ENCODE measurements at places on chromosomes 4 and X. TPM values are rescaled to one million over a fixed set of nuclear protein-coding genes. Genes with fewer than 3 reads are reported as not detected.

GRCh38 chr4:147730333-147730732 lies 1.6 kb upstream of the ARHGAP10 start:
- H3K27ac ChIP-seq = no peak overlapping the region
- no peak for DNase-seq
- H3K4me1 ChIP-seq = peaks cover 31% of the 10 kb centered on the region
- H3K36me3 ChIP-seq = no peaks in the 10 kb centered on the region
- peaks cover 5% of the 10 kb centered on the region for H3K27me3 ChIP-seq
- H3K4me3 ChIP-seq = no peak overlapping the region

DNA sequence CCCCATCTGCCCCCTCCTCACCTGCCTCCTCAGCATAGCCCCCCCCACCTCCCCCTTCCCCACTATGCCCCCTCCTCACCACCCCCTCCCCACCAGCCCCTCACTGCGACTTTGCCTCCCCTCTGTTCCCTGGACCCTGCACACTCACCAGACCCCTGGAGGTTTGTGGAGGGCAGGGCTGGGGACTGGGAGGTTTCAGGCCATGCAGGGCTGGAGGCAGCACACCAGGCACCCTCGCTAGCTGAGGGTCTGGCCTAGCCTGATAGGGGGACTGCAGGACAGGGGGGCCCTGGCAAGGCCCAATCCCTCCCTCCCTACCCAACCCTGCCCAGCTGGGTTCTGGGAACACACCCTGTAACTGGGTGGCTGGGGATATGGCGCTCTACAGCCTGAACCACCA lies 28.0 kb downstream of the TACC3 start:
- peaks cover 6% of the 10 kb centered on the region for H3K27me3 ChIP-seq
- H3K36me3 ChIP-seq = peaks cover 14% of the 10 kb centered on the region
- peaks cover 29% of the 10 kb centered on the region for H3K4me1 ChIP-seq
- no peak overlapping the region for H3K27ac ChIP-seq

GRCh38 chr4:169557061-169557636 lies 55.2 kb downstream of the NEK1 start:
- H3K4me3 ChIP-seq = no peak overlapping the region
- H3K4me1 ChIP-seq = no peaks in the 10 kb centered on the region
- no peak overlapping the region for H3K27ac ChIP-seq
- H3K27me3 ChIP-seq = no peaks in the 10 kb centered on the region
- peaks cover 19% of the 10 kb centered on the region for H3K36me3 ChIP-seq
- DNase-seq = no peak

DNA sequence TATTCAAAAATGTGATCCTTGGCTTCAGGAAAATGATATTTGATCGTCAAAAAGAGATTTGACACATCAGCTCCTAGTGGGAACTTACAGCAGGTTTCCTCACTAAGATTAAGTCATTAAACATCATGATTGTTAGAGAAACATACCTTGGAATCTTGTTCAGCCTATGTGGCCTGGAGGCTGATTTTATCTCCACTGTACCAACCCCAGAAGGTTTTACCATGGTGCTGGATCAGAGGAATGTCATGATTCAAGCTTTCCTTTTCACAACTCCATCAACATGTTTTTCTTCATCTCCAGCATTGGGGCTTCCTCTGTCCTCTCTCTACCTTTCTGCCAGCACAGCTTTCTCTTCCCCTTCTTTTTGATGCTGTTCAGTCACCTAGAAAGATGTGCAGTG lies 68.4 kb upstream of the MID1IP1 start:
- H3K36me3 ChIP-seq = no peaks in the 10 kb centered on the region
- H3K4me3 ChIP-seq = no peak overlapping the region

GRCh38 chr4:55635741-55636655 lies at the start of gene NMU:
TSS of gene NMU (minus strand) at chr4:55636298. CDS start at chr4:55636192, 106 bp downstream.
- H3K4me3 ChIP-seq = no peak within 1 kb of the TSS
- DNase-seq = no peak
- H3K27me3 ChIP-seq = peaks cover 57% of the 10 kb centered on the region
- H3K36me3 ChIP-seq = no peaks in the 10 kb centered on the region

DNA sequence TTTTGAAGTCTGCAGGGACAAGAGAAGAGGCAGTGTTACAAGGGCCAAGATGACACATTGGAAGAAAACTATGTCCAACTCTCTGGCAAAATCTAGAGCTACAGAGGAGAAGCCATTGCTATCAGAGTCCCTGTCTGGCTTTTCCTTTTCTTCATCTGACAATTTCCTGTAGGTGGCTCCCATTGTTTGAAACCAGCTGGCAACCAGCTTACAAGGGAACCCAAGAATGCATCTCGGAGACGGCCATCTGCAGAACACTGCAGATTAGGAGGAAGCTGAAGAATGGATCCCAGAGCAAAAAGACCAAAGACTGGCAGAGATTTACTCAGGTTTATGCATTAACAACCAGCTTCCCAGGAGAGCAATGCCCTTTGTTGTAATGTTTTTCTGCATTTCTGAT lies 216.2 kb upstream of the CTSO start:
- H3K36me3 ChIP-seq = no peaks in the 10 kb centered on the region
- H3K4me3 ChIP-seq = no peak overlapping the region
- no peaks in the 10 kb centered on the region for H3K4me1 ChIP-seq
- no peaks in the 10 kb centered on the region for H3K27me3 ChIP-seq
- no peak overlapping the region for H3K27ac ChIP-seq

YTHDC1 gene
- 11.0 TPM for polyA plus RNA-seq

FIP1L1 gene
- 25.4 TPM for polyA plus RNA-seq

PHOX2B gene
- not detected for polyA plus RNA-seq
